Occipital lobe (tissue), 3 donors: ENCODE measurements at places on chromosomes 5 and 9. TPM values are rescaled to one million over a fixed set of nuclear protein-coding genes. Genes with fewer than 3 reads are reported as not detected.

- no peak for DNase-seq
Measured at GRCh38 chr5:167049043-167049663, 1242.3 kb upstream of the WWC1 start.

Gene PCDHB10
- total RNA-seq = 13.1 TPM

DNA sequence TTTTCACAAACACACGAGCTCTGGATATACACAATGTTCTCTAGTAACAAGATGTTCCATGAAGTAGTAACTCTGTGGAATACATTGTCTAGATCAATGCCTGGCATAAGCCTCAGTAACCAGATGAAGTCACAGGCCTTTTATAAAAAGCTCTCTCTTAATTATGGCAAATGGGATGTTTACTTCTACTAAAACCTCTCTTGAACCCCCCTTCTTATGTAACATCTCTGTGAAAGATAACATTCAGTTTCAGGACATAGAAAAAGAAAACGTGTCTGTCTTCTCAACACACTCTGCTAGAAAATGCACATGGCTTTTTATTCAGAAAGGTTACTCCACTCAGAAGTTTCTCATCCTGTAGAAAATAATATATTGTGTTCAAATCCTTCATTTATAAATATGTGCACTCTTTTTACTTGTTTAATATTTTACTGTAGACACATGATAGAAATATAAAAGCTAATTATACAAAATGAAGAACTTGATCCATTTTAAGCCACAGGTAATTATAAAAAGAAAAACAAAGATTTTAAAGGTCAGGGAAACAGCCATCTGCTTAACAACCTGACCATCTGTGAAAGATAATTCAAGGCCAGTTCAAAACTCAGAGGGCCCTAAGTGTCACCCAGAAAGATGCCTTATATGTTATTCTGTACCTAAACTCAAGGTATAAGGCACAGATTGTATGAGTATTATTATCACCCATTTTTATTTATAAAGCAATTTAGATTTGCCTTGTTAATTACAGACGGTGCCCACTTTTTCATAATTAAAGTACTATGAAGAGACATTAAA is 812.0 kb downstream of the CDH18 start:
- no peak for DNase-seq

GRCh38 chr5:133902511-133903118 is 65.8 kb downstream of the C5orf15 start:
- no peak for DNase-seq

DNA sequence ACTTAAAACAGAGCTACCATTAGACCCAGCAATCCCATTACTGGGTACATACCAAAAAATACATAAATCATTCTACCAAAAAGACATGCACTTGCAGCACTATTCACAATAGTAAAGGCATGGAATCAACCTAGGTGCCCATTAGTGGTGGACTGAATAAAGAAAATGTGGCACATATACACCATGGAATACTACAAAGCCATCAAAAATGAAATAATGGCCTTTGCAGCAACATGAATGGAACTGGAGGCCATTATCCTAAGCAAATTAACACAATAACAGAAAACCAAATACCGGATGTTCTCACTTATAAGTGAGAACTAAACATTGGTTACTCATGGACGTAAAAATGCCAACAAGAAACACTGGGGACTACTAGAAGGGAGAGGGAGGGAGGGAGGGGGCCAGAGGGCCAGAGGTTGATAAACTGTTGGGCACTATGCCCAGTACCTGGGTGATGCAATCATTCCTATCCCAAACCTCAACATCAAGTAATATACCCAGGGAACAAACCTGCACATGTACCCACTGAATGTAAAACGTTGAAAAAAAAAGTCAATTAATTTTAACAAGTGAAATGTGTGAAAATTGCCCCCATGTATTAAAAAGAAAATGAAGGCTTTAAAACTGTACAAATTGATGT is 24.5 kb upstream of the GPR150 start:
- DNase-seq = no peak

Gene ZNF608
- total RNA-seq = 95.6 TPM

Gene MARCHF3
- total RNA-seq = 13.3 TPM

DNA sequence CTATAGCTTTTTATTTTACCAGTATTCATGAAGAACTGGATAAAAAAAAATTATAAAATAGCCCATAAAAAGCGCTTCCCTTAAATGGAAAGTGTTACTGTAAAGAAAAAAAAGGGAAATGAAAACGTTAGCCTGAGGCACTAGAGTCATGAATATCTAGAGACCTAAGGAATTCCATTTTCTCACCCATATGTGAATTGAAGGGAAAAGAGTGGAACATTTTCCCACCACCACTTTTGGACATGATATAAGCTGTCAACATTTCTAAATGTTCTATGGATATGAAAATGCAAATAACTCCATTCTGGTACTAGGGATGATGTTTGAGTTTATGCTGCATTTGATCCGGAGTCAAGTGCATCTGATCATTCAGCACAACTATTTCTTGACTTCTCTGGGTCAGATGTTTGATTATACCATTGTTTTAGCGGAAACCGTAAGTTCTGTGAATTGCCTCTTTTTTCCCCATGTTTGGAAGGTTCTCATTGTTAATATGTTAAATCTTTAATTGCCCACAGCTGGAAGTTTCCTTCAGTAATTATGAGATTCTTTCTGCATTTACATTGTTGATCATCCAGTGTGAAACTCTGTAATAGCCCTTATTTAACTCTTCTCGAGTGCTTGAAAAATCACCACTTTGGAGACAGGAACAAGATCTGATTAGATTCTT is 467.4 kb upstream of the SEMA6A start:
- DNase-seq = no peak

DNA sequence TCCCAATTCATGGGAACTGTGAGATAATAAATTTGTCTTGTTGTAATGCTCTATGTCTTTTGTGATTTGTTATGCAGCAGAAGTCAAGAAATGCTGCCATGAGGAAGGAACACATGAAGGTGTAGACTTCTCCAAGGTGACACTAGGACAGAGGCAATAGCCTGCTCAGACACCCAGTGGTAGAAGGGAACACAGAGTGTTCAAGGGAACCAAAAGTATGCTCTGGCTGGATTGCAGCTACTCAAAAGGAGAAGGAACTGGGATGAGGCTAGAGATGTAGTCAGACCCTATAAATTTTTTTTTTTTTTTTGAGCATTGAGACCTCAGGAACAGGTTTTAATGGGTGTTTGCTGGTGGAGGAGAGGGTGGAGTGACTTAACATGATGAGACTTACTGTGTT is 232.5 kb downstream of the PARP8 start:
- DNase-seq = no peak

- DNase-seq = no peak
Measured at GRCh38 chr5:14184725-14185124, 41.6 kb downstream of the TRIO start.

GRCh38 chr5:174348311-174348981 is 302.9 kb downstream of the NSG2 start:
- DNase-seq = no peak

GRCh38 chr5:6527749-6528455 is 79.2 kb downstream of the UBE2QL1 start:
- no peak for DNase-seq

Gene TRAF1
- total RNA-seq = 2.5 TPM

- no peak for DNase-seq
Measured at GRCh38 chr5:105413406-105413990, 1850.9 kb upstream of the NUDT12 start.

GRCh38 chr9:117435630-117436261 is 20.9 kb upstream of the ASTN2 start:
- DNase-seq = no peak

Gene GLDC
- 10.0 TPM for total RNA-seq

Gene KCTD16
- 23.6 TPM for total RNA-seq

Gene SHOC1
- total RNA-seq = 0.16 TPM

Gene PPP3R2
- total RNA-seq = not detected

Gene RABEPK
- total RNA-seq = 17.5 TPM

DNA sequence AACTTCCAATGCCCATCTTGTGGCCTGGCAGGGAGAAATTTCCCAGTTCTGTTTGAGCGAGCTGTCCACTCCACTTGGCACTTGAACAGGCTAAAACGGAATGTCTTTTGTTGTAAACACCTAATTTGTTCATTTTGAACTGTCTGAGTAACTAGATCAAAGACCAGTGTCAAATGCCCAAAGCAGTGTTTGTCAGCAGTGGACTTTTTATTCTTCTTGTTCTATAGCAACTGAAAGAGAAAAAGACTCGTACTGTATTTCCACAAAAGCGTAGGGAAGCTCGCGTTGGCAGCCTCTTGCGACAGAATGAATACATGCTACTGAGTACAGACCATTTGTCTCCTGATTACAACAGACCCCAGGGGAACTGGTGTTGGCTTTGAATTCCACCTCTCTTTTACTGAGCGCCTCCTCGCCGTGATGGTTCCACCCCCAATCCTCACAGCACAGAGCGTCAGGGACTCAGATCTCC is 601.8 kb upstream of the ZNF608 start:
- DNase-seq = no peak

DNA sequence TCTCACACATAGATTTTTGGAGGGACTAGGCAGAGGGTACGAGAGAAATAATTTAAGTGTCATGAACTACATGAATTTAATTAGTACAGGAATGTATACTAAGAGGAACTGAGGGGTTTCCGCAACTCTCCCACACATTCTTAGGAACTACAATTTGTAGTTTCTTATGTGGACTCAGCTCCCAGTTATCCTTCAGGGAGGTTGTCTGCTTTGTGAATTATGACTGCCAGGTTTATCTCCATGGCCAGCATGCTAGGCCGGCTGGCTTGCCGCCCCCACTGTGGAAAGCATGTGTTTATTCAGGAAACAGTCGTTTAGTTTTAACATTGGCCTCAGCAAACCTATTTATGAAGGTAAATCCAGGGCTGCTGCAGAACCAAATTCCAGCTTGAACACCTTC is 415.0 kb downstream of the KCTD16 start:
- no peak for DNase-seq

Gene IL5
- not detected for total RNA-seq

Gene SLC6A19
- total RNA-seq = not detected

DNA sequence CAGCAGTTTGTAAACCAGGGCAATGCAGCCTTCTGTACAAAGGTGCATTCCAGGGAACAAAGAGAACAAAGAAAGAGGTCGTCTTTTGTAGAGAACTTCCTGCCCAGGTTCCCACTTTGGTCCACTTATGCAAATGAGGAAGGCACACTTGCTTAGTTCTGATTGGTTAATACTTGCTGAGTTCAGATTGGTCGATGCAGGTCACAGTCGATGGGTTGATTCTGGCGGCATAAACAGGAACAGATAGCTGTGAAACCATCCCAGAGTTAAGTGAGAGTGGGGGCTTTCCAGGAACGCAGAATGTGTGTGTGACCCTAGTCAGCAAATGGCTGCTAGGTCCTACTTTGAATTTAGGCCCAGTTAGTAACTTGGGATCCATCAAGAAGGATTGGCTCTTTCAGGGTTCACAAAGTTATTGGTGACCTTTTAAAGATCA is 1.8 kb upstream of the ADAMTS13 start:
- DNase-seq = no peak

- DNase-seq = no peak
Measured at GRCh38 chr9:18739641-18740318, 265.8 kb downstream of the ADAMTSL1 start.

DNA sequence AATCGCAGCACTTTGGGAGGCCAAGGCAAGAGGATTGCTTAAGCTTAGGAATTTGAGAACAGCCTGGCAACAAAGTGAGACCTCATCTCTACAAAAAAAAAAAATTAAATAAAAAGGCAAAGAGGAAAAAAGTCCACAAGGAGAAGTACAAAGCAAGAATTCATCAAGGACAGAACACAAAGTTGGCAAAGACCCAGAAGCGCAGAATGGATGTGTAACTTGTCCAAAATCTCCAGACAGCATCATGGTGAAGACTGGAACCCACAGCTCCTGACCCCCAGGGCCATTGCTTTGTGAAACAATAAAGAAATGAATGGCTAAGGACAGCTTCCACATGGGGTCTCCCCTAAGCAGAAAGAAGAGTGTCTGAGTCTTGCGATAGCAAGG is 7.8 kb downstream of the HSD17B3 start:
- DNase-seq = no peak

DNA sequence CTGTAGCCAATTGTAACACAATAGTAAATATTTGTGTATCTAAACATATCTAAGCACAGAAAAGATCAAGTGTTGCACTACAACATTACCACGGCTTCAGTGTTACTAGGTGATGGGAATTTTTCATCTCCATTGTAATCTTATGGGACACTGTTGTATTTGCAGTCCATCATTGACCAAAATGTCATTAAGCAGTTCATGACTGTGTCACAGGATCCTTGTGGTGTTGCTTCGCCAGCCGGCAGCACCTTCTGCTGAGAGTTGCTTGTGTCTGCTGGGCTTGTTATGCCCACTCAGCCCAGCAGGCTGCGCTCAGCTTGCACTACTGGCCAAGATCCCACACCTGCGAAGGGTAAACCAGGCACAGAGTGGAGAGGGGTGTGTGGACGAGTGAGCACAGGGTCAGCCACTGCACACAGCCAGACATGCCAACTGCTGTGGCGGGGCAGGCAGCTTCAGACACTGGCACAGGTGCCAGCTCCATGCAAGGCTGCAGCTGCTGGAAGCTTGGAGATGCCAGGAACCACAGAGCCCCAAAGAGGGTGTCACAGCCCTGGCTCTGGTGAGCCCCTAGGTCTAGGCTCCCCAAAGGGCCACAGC is 273.7 kb downstream of the CETN3 start:
- no peak for DNase-seq

Gene IFNA8
- not detected for total RNA-seq

DNA sequence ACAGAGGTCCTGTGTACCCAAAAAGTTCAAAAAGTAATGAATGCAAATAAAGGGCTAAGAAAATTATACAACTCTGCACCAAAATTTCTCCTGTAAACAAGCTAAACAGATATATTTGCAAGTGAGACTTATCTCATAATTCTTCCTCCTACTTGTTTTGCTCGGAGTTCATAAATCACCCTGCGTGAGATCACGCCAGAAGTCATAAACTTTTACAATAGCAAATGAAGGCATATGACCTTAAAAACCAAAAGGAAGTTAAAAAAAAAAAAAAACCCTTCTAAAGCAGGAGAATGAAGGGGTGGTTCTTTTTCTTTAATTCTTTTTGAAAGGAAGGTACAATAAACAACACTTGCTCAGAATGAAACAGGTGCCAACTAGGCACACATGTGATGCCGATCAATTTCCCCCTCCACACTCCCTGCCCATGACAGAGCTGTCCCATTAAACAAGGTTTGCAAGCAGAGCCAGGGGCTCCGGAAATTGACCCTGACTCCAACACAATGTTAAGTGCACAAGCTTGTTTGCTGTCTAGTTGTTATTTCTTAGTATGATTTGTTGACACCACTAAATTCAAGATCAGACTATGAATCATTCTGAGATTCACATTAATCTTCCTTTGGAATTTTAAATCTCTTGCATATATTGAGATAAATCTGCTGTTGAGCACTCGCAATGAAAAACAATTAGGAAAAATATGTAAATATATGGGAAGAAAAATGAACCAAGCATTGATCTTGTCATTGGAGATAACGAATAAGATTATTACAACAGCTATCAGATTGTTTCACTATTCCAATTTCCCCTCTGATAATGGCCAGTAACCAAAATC is 46.3 kb downstream of the DROSHA start:
- DNase-seq = no peak
